ENCODE measurements at places on chromosomes 11 and 22.
A peak's percentile ranks its signal among the peaks of the same experiment; 100 is the strongest.

DNA sequence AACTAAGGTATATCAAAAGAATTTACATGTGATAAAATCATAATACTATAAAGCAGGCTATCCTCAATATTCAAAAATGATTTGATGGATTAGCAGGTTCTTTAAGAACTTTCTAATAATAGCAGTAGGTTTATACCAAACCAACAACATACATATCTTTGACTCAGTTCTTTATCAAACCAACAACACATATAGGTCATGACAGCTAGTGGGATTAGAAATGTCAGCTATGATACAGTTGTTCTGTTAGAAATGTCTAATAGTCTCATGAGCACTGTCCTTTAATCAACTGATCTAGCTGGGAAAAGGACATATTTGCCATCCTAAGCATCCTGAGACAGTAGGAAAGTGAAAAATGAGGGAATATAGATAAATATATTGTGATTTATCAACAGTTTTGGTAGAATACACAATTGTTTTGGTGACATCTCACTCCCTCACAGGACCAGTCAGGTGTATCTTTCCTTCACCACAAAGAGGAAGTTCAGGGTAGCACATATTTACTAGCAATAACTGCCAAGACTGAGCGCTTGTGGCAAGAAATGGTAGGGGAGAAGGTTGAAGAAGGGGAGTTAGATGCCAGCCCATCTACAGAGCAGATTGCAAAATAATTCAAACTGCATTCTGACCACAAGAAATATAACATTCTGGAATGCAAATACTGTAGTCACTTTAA, 90.8 kb upstream of the APOA1 start:
- no peak for DNase-seq

DNA sequence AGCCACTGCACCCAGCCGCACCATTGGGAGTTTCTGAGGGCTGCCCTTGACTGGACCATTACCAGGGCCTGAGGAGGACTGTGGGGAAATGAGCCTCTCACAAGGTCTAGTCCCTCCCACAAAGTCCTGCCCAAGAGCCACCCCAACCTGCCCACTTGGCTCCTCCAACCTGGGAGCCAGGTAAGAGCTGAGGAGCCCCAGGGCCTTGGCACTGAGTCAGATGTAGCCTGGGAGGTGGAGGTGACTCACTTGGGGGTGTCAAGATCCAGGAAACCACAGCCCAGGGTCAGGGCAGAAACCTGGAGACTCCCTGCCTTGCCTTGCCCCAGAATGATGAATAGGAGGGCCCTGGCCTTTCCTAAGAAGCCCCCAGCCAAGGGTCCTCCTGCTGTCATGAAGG, 25.8 kb upstream of the P2RY2 start:
- DNase-seq, result no peak

DNA sequence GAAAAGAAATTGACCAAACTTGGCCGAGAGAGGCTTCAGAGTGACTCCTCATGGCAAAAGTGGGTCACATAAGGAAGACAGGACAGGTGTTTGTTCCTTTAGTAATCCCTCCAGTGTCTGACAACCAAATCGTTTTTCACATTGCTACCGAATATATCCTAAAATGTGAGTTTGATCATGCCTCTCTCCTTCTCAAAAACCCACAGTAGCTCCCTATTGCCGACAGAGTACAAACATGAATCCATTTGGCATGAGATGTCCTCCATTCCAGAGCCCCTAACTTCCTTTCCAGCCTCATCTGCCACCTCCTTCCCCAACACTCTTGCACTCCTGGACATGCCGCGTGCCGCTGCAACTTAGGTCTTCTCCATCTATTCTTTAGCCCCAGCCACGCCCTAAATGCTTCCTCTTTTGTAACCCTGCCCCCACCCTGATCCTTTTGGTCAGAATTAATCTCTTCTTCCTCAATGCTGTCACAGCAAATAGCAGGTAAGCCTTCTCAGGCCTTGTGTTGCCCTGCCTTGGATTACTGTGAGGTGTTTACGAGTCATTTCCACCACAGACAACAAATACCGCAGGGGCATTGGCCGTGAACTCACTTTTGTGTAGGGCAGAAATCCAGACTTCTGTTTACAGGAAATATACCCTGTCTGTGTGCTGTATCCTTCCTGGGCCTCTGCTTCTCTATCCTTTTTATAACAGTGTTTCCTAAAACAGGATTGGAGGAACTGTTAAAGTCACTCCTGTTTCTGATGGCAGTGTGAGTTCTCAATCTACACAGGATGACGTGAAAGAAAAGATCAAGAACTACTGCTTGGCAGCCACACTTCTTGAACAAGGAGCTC, 66.0 kb upstream of the FTH1 start:
- DNase-seq, result no peak

- DNase-seq, result no peak
Measured at GRCh38 chr11:122731500-122731913, 76.0 kb downstream of the UBASH3B start.

DNA sequence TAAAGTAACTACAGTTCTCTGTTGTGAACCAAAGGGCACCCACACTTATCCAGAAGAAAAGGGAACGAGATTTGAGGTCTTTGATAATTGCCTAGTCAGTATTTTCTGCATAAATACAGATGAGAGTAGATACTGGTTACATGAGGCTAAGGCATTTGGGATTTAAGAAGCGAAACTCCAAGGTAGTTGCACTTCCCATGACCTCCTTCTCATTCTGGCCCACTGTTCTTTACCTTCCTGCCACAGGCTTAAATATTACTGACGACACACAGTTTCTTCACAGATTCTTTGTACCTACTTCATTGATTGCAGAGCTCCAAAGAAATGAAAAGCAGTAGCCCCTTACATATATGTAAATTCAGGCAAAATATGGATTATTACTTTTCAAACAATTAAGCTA, 915.3 kb downstream of the LRRC4C start:
- no peak for DNase-seq

GRCh38 chr22:32417906-32418305, 5.9 kb upstream of the RTCB start:
- no peak for DNase-seq

DNA sequence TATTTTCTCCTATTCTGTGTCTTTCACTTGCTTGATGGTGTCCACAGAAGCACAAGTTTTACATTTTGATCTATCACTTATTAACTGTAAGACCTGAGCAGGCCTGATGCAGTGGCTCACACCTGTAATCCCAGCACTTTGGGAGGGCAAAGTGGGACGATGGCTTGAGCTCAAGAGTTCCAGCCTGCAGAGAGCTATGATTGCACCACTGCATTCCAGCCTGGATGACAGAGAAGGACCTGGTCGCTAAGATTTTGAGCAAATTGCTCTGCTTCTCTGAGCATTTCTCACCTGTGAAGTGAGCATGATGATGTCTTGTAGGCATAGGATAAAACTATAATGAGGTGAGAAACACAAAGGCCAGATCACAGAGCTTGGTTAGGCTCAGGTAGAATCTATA, 6.7 kb downstream of the CCDC87 start:
- no peak for DNase-seq

- no peak for DNase-seq
Measured at GRCh38 chr22:31348766-31349165, 2.6 kb upstream of the PATZ1 start.

- DNase-seq, result no peak
Measured at GRCh38 chr11:78259777-78260487, 71.2 kb downstream of the USP35 start.

- DNase-seq, result no peak
Measured at GRCh38 chr22:39171623-39172264, 19.3 kb upstream of the CBX7 start.

GRCh38 chr11:78715639-78716311, 141.1 kb upstream of the NARS2 start:
- DNase-seq, result no peak

- peak; percentile 45 for DNase-seq
Measured at GRCh38 chr11:57527056-57527631, 3.4 kb downstream of the TIMM10 start.

- DNase-seq, result no peak
Measured at GRCh38 chr11:78995171-78995570, 420.5 kb upstream of the NARS2 start.

DNA sequence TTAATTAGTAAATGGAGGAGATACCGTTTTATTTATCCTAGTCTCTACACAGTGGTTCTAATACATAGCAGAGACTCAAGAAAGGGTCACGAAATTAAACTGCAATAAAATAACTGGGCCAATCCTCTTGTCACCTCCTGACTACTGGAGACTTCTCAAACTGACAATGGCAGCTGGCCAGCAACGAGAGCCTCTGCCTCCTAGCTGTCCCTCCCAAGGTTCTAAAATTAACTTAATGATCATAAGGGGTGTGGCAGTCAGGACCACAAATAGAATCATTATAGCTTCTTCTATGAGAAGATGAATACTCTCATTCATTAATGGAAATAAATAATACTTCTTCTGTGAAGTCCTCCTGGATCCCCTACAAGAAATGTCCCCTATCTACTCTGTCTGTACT, 63.8 kb upstream of the APOA1 start:
- DNase-seq, result no peak

- DNase-seq, result no peak
Measured at GRCh38 chr11:64909653-64910343, 7.2 kb downstream of the ATG2A start.

GRCh38 chr22:49347376-49347775, 480.3 kb downstream of the BRD1 start:
- DNase-seq, result no peak

DNA sequence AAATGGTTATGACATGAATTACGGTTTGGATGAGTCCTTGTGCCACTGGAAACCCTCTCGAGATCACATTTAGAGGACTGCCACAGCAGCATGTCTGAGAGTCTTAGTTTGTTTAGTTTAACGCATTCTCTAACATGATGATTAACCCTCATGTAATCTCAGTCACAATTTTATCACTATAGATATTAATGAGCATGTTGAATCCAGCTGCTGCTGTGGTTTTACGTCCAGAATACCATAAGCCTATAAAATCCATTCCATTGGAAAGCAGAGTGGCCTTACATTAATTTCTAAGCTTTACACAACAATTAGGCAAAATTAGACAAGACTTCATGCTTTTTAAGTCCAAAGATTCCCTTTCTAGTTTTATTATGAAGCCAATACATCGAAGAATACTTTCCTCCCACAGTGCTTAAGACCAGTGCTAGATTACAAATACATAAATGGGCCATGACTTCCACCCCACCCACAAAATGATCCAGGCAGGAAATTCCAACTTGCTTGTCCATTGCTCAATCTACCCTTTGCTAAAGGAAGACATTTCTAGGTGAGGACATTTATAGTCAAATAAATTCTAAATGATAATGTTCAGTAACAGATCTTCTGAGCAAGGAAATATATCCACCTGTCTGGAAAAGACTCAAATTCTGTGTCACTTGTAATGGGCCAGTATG, 3.5 kb upstream of the ELMOD1 start:
- no peak for DNase-seq

GRCh38 chr11:44205836-44206235, 104.1 kb downstream of the ALX4 start:
- no peak for DNase-seq

- DNase-seq, result no peak
Measured at GRCh38 chr11:122656631-122657101, 1.1 kb downstream of the UBASH3B start.

- no peak for DNase-seq
Measured at GRCh38 chr11:57772562-57772961, 11.0 kb downstream of the CTNND1 start.

GRCh38 chr11:88043149-88043548, 132.1 kb downstream of the RAB38 start:
- DNase-seq, result no peak

DNA sequence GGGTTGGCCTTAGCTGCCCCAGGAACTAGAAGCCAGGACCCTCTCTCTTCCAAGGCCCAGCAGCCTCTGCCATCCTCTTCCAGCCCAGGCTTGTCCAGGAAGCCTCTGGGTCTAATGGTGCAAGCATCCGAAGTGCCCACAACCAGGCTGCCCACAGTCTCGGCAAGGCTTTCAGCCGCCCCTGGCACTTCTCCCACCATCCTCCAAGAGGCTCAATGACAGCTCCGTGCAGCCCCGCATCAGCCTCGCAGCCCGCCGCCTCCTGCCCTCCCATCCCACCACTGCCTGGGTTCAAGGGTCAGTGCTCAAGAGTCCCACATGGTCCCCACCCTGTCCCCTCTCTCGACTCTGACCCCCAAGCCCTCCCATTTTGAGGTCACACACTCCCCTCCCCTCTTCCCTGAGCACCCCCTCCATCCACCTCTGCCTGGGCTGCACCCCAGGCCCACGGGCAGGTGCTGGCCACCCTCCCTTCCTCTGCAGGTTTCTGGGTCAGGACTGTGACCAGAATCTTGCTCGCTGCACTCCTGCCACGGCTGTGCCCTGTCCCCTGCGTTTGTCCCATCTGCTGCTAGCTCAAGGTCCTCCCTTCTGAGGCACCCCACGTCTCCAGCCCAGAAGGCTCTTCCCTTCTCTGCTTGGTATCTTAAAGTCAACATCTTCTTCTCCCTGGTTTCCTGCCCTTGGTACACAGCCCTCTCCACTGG, 17.2 kb downstream of the IFITM10 start:
- DNase-seq, result no peak

- DNase-seq, result no peak
Measured at GRCh38 chr11:93567401-93567895, 24.3 kb upstream of the SMCO4 start.

DNA sequence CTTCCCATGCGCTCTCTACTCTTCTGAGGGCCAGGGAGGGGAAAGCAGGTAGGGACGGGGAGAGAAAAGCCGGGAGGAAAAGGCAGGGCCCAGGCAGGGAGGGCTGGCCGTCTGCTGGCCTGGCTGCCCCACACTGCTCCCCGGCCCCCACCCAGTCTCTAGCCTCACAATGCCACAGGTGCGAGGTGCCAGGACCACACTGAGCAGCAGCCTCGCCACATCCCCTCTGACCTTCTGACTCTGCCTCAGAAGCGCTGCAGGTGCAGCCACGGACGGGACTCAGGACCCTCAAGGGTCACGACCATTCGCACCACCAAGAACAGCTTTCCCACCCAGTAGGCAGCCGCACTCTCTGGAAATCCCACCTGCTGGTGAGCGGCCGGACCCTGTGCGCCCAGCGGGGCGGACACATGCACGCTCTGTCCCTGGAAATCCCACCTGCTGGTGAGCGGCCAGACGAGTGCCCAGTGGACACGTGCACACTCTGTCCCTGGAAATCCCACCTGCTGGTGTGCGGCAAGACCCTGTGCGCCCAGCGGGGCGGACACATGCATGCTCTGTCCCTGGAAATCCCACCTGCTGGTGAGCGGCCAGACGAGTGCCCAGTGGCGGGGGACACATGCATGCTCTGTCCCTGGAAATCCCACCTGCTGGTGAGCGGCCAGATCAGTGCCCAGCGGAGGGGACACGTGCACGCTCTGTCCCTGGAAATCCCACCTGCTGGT, 20.1 kb downstream of the TOLLIP start:
- DNase-seq, result no peak

DNA sequence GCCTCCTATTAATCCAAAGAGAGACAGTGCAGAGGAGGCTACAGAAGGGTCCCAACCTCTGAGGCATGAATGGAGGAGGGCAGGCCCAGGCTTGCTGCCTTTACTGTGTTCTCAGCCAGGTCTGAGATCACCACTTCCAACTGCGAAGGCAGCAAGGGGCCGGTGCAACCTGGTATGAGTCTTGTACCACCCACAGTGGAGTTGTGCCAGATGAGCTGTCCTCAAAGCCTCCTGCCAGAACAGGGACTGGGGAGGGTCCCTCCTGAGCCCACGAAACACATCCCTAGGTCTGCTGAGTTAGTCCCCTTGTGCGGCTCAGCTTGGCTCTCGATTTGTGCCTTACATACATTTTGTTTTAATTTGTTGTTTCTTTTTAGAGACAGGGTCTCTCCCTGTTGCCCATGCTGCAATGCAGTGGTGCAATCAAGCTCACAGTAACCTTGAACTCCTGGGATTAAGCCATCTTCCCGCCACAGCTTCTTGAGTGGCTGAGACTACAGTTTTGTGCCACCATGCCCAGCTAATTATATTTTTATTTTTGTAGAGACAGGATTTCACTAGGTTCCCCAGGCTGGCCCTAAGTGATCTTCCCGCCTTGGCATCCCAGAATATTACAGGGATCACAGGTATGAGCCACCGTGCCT, 9.3 kb downstream of the MIF start:
- DNase-seq, result no peak

All from stimulated activated CD8-positive, alpha-beta memory T cell treated with anti-CD3 and anti-CD28 coated beads, Interleukin-7, amount 100 ng/mL, for 1 hour (primary cell).